Immature natural killer cell (primary cell): ENCODE measurements at places on chromosomes 4 and X.
A peak's percentile ranks its signal among the peaks of the same experiment; 100 is the strongest.

- DNase-seq, result no peak
These were observed 173.7 kb upstream of the GALNTL6 start for GRCh38 chr4:171639540-171639939.

DNA sequence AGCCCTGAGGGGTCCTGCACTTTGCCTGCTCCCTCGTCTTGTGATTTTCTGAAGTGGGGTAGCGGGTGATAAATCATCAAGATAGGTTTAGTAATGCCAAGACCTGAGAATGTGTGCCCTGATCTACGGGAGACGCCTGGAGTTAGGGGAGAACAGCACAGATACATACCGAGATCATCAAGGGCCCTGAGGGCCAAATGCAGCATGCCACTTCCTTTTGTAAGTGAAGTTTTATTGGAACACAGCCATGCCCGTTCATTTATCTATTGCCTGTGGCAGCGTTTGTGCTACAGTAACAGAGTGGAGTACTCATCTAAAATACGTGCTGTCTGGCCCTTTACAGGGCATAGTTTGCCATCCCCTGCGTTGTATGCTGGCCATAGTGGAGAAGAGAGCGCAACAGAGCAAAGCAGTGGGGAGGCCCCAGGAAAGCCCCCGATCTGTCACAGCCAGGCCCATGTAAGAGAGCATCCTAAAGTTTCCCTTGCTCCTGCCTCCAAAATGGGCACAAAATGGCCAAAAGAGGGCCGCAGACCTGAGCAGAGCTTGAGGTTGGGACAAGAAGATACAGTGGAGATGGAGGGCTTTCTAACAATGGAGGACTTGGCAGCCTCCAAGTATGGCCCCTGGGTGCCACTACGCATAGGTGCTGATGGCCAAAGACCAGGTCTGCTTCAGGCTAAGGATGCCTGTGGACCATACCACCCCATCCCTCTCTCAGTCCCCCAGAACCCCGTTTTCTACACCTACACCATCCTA, 167.0 kb downstream of the SMIM20 start:
- DNase-seq, result no peak

DNA sequence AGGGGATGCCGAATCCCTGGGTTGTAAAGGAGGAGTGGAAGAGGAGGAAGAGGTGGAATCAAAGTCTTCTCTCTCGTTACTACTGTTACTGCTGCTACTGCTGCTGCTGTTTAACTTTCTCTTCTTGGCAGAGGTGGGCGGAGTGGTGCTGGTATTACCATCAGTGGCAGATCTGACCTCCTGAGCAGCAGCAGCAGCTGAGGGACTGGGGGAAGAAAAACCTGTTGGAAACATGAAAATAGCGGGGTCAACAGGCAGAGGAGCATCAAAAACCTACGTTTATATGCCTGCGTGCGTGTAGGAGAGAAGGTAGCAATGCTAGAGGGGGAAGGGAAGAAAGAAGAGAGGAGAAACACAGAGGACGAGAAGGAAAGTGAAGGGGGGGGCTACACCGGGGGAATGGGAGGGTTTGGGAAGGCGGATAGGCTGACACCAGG, 339 bp downstream of the CUL4B start:
- peak; percentile 54 for DNase-seq

GRCh38 chrX:150361070-150361776, 1.9 kb upstream of the MAMLD1 start:
- peak; percentile 29 for DNase-seq

GRCh38 chr4:75567725-75568124, 11.9 kb downstream of the ODAPH start:
- no peak for DNase-seq

- no peak for DNase-seq
These were observed 2.0 kb downstream of the TRAPPC2 start for GRCh38 chrX:13732246-13733067.

GRCh38 chrX:13103188-13103913, 58.9 kb upstream of the FAM9C start:
- no peak for DNase-seq
